ENCODE measurements at places on chromosomes 2 and 18.

GRCh38 chr2:117644403-117644802 is 170.1 kb upstream of the DDX18 start:
- DNase-seq = no peak

GRCh38 chr2:140442319-140442718 is 1662.1 kb upstream of the NXPH2 start:
- peak; percentile 53 for DNase-seq

DNA sequence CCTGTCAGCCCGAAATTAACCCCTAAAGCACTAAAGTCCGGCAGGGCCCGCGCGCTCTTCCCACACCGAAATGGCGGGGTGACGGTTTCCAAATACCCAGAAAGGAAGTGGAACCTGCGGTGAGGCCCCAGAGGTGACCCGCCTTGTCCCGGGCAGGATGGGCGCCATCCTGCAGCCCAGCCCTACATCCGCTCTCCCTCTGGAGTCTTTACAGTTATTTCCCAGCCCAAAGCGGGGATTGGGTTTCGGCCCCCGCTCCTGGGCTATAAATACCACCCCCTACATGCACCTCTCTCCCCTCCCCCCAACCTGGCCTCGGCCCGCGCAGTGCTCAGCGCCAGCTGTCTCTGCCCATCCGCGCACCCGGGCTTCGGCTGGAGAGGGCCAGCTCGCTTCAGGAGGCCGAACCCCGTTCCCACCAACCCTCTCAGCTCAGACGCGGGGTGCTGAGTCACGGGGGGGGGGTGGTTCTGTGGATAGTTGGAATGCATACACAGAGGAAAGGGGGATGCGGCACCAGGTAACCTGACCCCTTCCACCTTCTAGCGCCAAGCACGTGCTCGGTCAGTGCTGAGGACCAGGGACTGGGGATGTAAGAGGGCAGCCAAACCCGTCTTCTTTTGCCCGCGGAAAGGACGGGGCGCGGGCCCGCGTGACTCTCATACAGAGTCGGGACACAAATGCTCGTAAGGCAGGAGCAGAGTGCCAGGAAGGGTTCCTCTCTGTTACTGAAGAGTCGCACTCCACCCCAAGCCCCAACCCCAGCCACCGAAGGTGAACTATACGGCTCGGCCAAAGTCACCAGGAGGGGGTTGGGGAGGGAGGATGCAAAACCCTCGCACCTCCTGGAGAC is at the start of gene TUBA4B:
Gene TUBA4B (plus strand): TSS at position 344 of the 853 bp plus-strand sequence. CDS start 165 bp downstream, at position 509.
- DNase-seq = no peak

- no peak for DNase-seq
Measured at GRCh38 chr2:168789776-168790175, 12.7 kb upstream of the NOSTRIN start.

DNA sequence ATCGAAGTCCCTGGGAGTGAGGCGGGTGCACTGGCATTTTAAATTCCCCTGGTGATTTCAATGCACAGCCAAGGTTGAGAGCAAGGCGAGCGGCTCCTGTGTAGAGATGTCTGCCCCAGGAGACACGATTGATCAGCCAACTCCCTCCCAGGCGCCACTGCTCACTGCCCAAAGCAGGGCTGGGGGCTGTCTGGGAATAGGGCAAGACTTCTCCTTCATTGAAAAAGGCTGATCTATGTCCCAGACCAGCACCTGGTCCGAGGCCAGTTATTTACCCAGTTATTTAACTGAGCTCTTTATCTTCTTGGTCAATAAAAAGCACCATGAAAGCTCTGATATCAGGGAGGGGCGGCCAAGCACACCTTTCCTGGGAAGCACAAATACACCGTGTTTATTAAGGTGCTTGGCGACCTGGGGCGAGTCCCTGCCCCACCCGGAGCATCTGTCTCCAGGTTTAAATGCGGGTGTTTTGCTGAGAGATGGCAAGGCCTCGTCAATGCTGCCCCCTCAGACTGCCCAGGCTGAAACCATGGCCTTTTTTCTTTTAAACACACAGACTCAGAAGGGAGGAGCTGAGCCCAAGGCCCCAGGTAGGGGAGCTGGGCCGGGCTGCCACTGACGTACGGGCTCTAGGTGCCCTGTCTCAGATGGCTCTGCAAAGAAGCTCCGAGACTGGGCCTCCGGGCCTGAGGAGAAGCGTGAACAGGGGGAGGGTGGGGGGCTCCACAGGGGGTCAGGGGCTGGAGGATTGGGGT is 73.9 kb upstream of the HPCAL1 start:
- no peak for DNase-seq

DNA sequence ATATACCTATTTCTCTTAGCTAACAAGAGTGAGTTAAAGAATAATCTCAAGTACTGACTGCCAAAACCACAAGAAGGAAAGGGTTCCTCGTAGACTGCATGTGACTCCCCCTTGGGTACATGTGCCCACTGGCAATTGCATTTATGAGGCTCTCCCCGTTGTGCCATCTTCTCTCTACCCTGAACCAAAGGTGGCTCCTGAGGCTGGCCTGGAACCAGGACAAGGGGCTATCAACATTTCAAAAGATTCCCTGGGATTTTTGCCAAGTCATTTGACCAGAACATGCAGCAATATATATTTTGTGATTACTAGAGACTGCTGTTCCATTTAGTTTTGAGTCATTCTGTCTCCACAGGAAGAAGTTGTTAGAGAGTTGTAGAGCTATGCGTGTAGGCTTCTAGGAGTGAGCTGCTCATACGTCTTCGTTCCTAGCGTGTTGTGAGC is 45.8 kb downstream of the LAMA3 start:
- DNase-seq = peak; percentile 54

DNA sequence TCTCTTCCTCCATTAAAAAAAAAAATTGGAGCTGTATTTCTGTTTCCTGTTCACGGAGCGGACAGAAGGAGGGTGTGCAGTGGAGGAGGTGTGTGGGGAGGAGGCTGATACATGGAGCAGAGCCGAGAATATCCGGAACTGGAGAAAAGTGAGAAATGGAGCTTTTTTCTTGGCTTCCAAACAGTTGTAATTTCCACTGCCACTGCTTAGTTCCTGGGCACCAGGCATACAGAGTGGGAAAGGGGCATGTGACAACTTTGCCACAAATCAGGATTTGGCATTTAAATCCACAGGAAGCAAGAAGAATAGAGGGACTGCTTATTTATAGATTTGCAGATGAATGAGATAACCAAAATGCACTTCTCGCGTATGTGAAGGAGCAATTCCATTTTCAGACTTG is 71.2 kb downstream of the BCL11A start:
- no peak for DNase-seq
